Naive thymus-derived CD8-positive, alpha-beta T cell (primary cell): ENCODE measurements at places on chromosomes 3 and 15. TPM values are rescaled to one million over a fixed set of nuclear protein-coding genes. Genes with fewer than 3 reads are reported as not detected.

DAZL gene
- not detected for total RNA-seq

SLC2A2 gene
- total RNA-seq = not detected

LRRC57 gene
- 17.1 TPM for total RNA-seq

GP5 gene
- 12.8 TPM for total RNA-seq

GRAMD2A gene
- not detected for total RNA-seq
